ELR (cell line): ENCODE measurements at places on chromosomes 3 and 15.

GRCh38 chr15:31806106-31806505 lies 224.2 kb upstream of the CHRNA7 start:
- DNase-seq = no peak

DNA sequence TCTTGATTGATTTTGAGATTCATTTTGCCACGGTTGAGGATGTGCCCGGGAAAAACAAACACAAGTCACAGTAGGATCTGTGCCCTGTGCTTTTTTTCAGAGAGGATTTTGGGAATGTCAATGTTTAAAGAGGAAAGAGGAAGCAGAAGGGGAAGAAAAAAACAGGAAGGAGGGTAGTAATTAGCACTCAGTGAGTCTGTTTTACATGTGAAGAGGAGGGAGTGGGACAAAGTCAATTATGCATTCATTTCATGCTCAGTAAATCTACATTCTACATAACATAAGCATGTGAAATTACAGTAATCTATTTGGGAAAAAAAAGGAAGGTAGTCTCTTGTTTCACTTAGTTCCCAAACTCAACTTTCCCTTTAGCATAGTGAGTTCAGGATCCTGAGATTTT lies 18.3 kb upstream of the CD200 start:
- no peak for DNase-seq

- DNase-seq = no peak
These were observed 216.2 kb downstream of the ABHD5 start for GRCh38 chr3:43906849-43907507.

DNA sequence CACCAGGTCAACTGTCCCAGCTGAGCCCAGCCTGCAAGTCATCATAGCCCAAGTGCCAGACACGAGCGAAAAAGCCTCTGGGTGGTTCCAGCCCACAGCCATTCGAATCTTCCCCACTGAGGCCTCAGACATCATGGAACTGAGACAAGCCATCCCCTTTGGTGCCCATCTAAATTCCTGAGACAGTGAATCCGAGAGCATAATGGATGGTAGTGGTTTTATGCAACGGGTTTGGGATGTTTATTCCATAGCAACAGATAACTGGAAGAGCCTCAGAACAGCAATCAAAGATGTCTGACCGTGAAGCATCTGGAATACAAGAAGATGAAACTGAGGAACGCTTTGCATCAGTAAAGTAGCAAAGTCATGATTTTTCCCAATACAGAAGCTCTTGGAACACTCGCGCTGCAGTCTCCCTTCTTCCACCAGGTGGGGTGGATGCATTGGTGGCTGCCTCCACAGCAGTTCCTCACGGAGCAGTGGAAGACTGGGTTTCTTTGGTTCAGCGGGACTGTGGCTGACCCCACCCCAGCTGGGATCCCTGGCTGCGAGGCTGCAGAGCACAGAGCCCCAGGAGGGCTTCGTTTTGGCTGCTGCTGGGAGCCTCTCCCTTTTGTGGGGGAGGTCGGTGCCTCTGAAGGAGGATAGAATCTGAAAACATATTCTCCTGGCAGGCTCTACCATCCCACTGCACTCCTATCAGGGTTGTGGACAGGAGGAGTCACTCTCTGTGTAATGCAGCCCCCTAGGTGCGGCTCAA lies 26.4 kb upstream of the PDE8A start:
- peak; percentile 85 for DNase-seq

DNA sequence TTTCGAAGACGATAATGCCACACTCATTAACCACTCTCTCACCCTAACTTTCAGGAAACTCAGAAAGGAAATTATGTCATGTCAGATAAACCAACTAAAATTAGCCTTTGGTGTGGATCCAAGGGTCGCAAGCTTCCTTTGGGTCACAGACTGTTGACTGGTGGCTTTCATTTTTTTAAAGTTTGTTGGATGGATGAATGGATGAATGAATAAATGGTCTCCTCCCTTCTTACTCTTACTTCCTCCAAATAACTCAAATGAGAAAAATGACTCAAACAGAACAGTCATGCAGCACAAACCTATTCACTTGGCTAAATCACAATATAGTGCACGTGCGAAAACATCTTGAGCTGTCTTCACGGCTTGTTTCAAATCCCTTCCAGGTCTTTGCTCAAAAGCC lies 82.9 kb upstream of the HACD2 start:
- DNase-seq = no peak

- DNase-seq = no peak
These were observed 58.6 kb downstream of the FBXL22 start for GRCh38 chr15:63655683-63656372.

- peak; percentile 68 for DNase-seq
These were observed 99.8 kb upstream of the HERC1 start for GRCh38 chr15:63933522-63933921.

GRCh38 chr3:46469680-46470357 lies 5.1 kb upstream of the LTF start:
- DNase-seq = no peak
